ENCODE measurements at places on chromosomes 5 and 9.

- DNase-seq, result no peak
Measured at GRCh38 chr9:14051419-14051818, 262.5 kb downstream of the NFIB start.

GRCh38 chr5:172147857-172148256 is 40.2 kb downstream of the STK10 start:
- DNase-seq, result no peak

- no peak for DNase-seq
Measured at GRCh38 chr5:170097934-170098333, 7.8 kb upstream of the FOXI1 start.

DNA sequence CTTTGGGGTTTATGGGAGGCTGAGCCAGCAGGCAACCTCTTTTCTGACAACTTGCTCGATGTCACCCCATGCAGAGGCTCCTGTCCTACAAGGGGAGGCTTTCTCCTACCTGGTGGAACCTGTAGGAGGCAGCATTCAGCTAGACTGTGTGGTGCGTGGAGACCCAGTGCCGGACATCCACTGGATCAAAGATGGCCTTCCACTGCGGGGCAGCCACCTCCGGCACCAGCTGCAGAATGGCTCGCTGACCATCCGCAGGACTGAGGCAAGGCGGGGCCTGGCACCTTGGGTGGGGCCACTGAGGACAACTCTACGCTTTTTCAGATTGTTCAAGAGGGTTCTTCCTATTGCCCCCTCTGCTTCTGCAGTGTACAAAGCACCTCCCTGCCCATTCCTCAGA is 36.1 kb upstream of the ASS1 start:
- no peak for DNase-seq

DNA sequence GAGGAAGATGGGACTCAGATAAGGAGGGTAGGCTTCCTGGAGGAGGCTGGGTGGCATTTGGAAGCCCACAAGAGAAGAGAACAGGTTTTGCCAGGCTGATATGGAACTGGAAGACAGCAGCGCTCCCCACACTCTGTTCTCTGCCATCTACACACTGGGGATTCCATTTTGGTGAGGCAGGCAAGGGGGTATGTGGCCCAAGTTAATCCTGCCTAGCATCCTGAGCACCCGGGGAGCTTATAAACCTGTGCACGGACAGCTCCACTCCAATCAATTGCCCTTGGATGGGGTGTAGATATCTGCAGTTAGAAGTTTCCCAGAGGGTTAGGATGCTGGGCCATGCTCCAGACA is 158.8 kb downstream of the MACROH2A1 start:
- DNase-seq, result no peak

GRCh38 chr9:21825637-21826036 is 23.2 kb downstream of the MTAP start:
- DNase-seq, result no peak

- no peak for DNase-seq
Measured at GRCh38 chr5:67844924-67845323, 370.6 kb upstream of the PIK3R1 start.

GRCh38 chr9:5428794-5429528 is 8.8 kb downstream of the PLGRKT start:
- no peak for DNase-seq

- no peak for DNase-seq
Measured at GRCh38 chr5:32810804-32811203, 99.7 kb downstream of the NPR3 start.

- DNase-seq, result no peak
Measured at GRCh38 chr5:155799308-155799707, 527.7 kb upstream of the SGCD start.

- no peak for DNase-seq
Measured at GRCh38 chr9:98359569-98359968, 104.1 kb upstream of the TBC1D2 start.

- no peak for DNase-seq
Measured at GRCh38 chr9:24189986-24190385, 355.7 kb downstream of the IZUMO3 start.

DNA sequence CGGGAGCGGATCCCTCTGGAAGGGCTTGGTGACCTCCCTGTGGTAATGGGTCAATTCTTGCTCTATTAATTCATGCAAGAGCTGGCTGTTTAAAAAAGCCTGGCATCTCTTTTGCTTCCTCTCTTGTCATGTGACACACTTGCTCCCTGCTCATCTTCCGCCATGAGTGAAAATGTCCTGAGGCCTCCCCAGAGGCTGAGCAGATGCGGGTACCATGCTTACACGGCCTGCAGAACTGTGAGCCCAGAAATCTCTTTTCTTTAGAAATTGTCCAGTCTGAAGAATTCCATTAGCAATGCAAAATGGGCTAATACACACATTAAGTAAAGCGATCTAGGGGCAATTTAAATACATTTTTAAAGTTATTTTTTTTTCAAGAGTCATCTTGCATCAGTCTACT is 48.7 kb upstream of the CDK20 start:
- no peak for DNase-seq

DNA sequence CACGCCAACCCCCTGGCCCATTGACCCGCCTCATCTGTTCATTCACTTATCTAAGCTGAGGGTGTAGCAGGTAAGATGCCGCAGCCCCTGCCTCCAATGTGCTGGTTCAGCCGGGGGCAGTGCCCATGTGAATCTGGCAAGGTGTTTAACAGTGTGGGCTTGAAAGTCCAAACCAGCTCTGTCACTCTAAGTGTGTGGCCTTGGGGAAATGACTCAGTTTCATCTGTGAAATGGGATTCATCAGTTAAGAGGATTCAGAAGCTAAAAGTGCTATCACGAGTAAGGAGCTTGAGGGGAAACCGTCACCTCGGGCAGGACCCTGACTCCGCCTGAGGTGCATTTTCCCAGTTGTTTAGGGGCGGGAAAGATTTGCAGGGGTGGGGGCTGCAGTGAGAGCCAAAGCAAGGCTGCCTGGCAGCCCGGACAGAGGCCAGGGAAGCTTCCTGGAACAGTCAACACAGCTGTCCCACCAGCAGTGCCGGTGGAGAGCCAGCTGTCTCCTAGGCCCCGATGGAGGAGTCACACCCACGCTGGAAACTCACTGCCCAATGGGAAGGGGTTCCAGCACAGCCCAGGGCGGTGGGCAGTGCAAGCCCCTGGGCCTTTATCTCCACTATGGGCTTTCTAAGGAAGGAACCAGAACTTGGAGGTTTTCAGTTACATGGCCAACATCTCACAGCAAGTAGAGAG is 9.7 kb upstream of the URM1 start:
- no peak for DNase-seq

- no peak for DNase-seq
Measured at GRCh38 chr5:43231977-43232376, 40.0 kb downstream of the NIM1K start.

DNA sequence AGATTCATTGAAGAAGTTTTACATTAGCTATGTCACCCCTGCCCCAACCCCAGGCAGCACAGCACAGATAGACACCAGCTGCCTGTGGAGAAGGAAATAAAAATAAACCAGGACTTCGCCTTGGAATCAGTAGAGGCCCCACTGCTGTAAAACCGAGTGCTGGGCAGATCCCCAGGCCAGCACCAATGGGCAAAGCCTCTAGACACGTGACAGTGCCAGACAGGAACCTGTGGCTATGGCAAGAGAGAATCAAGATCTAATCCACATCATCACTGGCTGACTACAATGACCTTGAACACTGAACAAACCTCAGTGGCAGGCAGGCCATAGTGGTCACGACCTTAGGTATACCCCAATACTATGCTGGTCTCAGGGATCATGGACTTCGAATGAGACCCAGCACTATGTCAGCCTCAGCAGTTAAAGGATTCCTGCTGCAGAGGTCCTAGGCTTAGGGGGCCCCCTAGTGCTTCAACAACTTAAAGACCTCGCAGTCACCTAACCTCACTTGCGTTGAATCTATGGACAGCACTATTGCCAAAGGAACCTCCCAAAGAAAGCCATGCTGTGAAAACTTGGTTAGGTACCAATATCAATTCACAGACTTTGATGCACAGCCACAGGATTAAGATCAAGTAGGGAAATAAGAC is 2118.6 kb upstream of the C9orf72 start:
- DNase-seq, result no peak

DNA sequence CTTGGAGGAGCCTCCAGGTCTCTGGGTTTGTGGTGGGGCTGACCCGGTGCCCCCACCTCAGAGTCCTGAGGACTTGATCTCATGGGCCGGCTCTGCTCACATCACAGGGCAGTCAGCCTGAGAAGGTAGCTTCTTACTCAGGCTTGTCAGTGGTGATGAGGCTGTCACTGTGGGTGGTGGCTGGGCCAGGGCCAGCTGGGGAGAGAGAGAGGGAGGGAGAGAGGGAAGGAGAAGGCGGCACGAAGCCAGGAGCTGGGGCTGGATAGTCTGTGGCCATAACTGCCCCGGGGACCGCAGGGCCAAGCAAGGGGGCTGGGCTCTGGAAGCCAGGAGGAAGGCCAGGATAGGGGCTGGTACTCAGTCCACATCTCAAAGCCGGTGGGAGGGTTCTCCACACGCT is 6.5 kb downstream of the NTNG2 start:
- no peak for DNase-seq

DNA sequence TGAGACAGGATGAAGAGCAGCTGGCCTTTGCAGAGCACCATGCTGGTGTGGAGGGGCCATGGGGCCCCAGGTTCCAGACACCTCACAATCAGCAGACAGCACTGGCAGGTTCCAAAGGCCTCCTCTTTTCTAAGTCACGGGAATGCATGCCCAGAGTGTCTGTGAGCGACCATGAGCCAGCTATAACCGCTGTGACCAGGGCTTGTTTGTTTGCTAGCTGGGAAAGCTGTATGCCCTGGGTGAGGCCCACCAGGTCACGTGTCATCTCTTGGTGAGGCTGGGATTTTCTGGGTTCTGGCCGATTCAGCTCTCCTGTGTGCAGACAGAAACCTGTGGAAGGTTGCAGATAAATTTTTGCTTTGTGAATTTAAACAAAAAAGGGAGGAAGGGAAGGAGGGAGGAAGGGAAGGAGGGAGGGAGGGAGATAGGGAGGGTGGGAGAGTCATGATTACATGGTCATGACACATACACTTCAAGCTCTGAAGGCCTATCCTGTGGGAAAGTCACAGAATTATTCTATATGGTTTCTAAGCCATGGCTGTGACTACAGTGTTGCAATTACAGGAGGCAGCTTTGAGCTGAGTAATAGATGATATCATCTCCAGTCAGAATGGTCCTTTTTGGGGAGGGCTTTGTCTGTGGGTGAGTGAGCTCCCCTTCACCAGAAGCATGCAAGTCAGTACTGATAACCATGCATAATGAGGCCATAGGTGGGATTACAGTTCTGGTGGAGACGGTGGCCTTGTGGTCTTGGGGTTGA is 37.2 kb downstream of the PAPPA start:
- no peak for DNase-seq

GRCh38 chr9:91899219-91899563 is 50.8 kb downstream of the ROR2 start:
- DNase-seq, result no peak

GRCh38 chr9:37198039-37198729 is 77.8 kb downstream of the ZCCHC7 start:
- no peak for DNase-seq

GRCh38 chr5:127206320-127207113 is 84.1 kb upstream of the MEGF10 start:
- no peak for DNase-seq

DNA sequence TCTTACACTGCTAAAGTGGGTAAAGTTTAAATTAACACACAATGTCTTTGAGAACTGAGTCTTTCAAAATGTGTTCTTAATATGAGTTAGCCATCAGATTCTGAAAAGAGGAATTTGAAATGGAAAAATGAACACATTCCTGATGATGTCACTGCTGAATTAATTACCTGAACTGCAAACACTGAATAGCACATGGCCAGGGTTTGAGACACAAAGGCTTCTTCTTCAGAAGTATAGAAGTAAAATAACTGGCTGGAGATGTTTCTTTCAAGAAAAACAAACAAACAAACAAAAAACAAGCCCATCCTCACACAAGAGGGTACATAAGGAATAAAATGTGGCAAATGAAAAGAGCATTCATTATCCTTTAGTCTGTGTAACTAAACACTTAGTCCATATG is 7.1 kb downstream of the GLIS3 start:
- DNase-seq, result no peak

- DNase-seq, result no peak
Measured at GRCh38 chr5:154117930-154118329, 72.6 kb upstream of the GALNT10 start.

DNA sequence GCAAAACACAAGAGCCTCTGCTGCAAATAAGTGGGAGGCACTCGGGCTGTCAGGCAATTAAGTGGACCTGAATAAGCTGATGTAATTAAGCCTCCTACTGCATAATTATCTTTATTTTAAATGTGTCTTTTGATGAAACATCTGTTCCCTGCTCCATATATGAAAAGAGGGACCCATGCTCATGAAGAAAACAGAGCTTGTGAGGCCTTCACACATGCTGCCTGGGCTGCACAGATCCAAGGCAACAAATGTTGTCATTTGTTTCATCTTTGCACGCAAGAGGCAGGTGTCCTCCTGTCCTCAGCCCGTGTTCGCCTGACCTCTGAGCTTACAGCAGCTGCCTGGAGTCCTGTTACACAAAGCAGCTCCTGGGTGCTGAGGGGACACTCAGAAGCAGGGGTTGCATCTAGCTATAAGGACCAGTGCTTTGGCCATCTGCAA is 381.1 kb downstream of the ZNF608 start:
- DNase-seq, result no peak

DNA sequence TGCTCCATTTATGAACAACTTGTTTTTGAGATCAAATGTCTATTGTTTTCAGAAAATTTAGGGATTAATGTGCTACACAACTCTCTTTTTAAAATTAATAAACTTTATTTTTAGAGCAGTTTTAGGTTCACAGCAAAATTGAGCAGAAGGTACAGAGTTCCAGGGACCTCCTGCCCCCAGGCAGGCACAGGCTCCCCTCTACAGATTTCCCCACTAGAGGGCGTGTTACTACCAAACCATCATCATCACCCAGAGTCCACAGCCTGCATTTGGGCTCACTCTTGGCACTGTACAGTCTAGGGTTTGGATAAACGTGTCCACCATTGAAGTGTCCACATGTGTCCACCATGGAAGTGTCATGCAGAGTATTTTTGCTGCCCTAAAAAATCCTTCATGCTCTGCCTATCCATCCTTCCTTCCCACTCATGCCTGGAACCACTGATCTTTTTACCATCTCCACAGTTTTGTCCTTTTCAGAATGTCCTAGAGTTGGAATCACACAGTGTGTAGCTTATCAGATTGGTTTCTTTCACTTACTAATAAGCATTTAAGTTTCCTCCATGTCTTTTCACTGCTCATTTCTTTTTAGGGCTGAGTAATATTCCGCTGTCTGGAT is 61.7 kb downstream of the MRPL36 start:
- DNase-seq, result peak; percentile 20

- DNase-seq, result no peak
Measured at GRCh38 chr9:78674874-78675273, 377.9 kb downstream of the PSAT1 start.

GRCh38 chr9:120281665-120282064 is 298.3 kb downstream of the CDK5RAP2 start:
- no peak for DNase-seq

- DNase-seq, result no peak
Measured at GRCh38 chr5:171578829-171579491, 159.5 kb downstream of the FGF18 start.

GRCh38 chr5:132335402-132335801 is 34.1 kb upstream of the SLC22A5 start:
- DNase-seq, result no peak

- peak; percentile 30 for DNase-seq
Measured at GRCh38 chr5:138438724-138439476, at the start of gene REEP2. Gene REEP2, plus strand, starts transcription at chr5:138439057. Its CDS starts 152 bp downstream, at chr5:138439209.

GRCh38 chr5:82221020-82221419 is 57.1 kb downstream of the RPS23 start:
- DNase-seq, result no peak

Data from T-cell (primary cell).